ENCODE measurements at places on chromosomes 4 and X.

DNA sequence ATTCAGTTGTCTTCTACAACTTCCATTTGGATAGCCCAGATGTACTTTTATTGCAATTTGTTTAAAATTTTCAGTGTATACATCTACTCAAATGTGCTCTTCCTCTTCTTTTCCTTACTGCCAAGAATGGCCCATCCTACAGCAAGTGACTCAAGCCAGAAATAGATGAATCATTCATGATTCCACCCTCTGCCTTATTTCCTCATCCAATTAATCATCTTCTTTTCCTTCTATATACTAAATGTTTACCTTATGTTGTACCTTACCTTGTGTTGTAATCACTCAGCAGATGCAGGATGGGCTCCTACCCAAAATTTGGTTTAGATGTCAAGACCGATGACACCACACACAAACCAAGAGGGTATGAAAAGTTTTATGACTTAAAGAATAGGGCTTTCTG, 437.8 kb downstream of the GRXCR1 start:
- DNase-seq: no peak

DNA sequence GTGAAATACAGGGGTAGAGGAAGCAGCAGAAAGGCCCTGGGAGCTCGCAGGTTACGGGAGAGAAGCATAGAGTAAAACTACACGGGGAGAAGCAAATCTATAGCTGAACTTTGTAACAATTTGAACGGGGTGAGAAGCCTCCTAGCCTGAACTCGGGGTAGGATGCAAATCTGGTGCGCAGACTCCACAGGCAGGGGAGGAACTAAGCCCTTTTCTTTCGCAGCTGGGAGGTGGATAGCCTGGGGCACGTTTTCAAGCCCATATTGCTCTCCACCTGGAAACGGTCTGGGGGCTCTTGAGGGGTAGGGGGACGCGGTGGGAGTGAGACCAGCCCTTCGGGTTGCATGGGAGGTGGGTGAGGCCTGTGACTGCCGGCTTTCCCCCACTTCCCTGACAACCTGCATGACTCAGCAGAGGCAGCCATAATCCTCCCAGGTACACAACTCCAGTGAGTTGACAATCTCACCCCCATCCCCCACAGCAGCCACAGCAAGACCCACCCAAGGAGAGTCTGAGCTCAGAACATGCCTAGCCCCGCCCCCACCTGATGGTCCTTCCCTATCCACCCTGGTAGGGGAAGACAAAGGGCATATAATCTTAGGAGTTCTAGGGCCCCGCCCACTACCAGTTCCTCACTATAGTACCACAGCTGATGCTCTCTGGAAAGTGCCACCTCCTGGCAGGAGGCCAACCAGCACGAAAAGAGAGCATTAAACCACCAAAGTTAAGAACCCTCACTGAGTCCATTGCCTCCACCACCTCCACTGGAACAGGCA, 29.9 kb downstream of the SOWAHB start:
- no peak for DNase-seq

GRCh38 chr4:187491959-187492358, 503.6 kb upstream of the ZFP42 start:
- DNase-seq: no peak

DNA sequence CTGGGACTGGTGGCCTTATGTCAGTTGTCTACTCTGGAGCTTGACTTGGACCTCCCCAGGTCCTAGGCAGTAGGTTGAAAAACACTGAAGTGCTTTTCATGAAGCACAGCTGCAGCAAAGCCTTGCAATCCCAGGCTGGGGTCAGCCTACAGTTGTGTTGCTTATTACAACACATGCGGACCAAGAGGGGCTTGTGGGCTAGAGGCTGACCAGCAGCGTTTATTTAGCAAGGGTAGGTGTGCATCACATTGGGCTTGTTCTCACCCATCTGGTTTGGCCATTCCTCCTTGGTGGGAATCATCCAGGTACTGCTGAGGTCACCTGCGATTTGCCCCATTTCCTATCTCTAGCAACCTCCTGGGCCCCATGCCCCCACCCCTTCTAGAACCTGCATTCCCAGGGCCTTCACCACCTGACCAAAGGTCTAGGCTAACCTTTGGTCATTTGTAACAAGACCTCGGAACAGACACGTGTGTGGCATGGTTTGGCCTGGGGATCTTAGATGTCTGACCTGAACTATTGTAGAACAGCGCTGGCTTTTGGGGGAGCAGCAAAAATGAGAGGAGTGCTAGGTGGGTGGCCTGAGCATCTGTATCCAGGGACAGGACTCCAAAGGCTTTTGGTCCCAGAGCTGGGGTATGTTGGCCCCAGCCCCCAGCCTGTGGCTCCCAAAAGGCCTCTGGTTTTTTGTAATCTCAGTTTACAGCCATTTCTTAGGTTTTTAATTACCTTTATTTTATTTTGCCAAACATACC, 3.0 kb downstream of the RPL10 start:
- peak; percentile 44 for DNase-seq

GRCh38 chrX:12843668-12844279, 23.1 kb upstream of the TLR7 start:
- DNase-seq: peak; percentile 2

DNA sequence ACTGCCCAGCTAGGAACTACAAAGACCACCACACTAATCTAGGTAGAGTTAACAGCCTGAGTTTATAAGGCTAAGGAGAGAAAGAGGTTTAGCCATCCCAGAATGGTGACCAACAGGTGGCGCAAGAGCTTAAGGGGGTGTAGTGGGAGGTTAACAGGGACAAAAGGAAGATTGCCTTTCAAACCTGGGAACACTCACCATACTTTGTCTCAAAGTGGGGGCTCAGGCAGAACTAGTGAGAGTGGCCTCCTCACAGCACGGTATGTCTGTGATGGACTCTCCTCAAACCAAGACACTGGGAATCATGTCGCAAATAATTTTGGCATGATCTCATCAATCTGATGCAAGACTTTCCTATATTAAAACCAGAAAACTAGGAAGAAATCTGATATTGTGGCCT, 23.4 kb downstream of the CCNI start:
- peak; percentile 38 for DNase-seq

GRCh38 chr4:101357751-101358150, 10.4 kb upstream of the PPP3CA start:
- no peak for DNase-seq

DNA sequence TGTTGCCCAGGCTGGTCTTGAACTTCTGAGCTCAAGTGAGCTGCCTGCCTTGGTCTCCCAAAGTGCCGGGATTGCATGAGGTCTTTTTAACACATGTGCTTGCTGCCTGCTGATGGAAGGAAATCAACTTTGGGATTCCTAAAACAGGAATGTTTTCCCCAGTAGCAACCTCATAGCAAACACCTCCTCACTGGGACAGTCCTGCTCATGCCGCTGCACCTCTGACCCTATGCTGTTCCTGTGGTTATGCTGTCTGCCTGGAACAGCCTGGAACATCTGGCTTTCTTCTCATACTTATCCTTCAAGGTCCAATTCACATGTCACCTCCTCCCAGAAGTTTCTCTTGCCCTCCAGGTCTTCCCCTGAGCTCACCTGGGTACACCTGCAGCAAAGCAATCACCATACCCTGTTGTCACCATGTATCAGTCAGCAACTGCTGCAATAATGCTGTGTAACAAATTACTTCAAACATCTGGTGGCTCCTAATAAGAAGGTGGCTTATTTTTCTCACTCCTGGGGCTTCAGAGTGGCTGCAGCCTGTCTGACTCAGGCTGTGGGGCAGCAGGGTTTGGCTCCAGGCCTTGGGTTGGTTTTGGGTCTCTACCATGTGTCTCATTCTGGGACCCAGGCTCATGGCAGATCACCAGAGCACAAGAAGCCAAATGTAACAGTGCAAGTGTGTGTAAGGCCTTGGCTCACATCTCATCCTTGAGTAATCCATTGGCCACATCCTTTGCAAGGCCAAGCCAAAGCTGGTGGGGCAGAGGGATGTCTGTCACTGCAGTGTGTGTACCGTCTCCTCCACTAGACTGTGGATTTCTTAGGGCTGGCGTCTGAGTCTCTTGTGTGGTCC, 59.4 kb upstream of the SORCS2 start:
- DNase-seq: no peak

GRCh38 chr4:766152-766515, 59.8 kb downstream of the CPLX1 start:
- no peak for DNase-seq

DNA sequence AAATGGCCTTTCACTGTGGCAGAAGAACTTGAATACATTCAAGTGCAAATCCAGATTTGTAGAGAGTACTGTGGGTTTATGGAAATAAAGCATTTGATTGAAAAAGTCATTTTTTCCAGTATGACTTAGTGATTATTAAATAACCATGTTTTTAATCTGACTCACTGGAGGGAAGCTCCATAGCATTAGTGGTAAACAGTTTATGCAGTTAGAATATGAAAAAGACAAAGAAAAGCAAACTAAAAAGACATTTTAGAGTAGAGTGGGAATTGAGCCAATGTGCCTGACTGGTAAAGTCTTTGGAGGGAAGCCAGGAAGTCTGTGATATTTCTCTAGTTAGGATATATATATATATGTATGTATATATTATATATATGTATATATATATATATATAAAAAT, 53.4 kb downstream of the FAT4 start:
- DNase-seq: no peak

GRCh38 chr4:54400802-54401201, 171.7 kb downstream of the PDGFRA start:
- no peak for DNase-seq

GRCh38 chrX:77977518-77977917, 8.1 kb upstream of the PGAM4 start:
- no peak for DNase-seq

GRCh38 chr4:53306729-53307128, 59.1 kb downstream of the SCFD2 start:
- DNase-seq: no peak

- DNase-seq: no peak
Observed at GRCh38 chr4:177671387-177671786, 229.2 kb upstream of the AGA start.

- no peak for DNase-seq
Observed at GRCh38 chr4:24625091-24625490, 40.7 kb upstream of the DHX15 start.

DNA sequence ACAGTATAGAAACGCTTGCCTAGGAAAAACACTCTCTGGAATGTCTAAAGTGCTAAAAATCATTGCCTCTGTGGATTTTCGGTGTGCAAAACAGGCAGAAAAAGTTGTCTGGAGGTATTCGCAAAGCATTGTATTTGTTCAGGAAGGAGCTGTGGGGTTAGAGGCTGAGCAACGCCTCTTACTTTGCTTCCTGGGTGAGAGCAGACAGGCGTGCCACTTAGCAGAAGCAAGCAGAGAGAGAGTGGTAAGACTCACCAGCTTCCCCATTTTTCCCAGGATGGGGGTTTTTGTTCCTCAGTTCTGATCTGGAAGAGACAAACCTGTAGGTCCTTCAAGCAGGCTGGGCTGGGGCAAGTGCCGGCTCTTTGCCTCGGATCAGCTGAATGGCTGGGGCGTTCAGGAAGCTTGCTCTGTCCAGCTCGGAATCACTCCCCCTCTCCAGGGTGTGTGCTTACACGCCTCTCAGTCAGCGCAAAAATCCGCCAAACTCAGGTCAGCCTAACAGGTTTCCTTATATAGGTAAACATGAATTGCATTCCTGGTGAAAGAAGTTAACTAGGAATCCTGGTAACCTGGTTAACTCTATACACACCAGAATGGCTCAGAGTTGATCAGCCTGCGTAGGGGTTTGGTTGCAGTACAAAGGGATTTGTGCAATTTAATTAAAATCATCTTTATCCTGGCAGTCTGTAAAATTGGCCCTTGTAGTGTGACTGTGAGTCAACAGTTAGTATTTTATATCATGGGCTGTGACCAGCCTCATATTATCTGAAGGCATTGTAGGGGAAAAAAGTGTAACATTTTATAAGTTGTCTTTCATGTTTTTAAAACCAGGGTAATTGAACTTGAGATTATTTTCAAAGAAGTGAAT, 213.1 kb upstream of the MID1 start:
- DNase-seq: no peak

DNA sequence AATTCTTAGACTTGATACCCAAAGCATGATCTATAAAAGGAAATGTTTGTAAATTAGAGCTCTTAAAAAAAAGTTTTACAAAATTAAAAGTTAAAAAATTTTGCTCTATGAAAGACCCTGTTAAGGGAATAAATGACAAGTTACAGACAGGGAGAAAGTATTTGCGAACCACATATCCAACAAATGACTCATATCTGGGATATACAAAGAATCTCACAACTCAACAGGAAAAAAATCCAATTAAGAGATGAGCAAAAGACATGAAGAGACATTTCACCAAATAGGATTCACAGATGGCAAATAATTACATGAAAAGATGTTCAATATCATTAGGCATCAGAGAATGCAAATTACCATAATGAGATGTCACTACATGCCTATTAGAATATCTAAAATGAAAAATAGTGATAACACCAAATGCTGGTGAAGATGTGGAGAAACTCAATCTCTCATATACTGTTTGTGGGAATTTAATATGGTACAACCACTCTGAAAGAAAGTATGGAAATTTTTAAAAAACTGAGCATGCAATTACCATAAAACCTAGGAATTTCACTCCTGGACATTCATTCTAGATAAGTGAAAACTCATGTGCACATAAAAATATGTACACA, 100.8 kb upstream of the EOLA2 start:
- DNase-seq: no peak

DNA sequence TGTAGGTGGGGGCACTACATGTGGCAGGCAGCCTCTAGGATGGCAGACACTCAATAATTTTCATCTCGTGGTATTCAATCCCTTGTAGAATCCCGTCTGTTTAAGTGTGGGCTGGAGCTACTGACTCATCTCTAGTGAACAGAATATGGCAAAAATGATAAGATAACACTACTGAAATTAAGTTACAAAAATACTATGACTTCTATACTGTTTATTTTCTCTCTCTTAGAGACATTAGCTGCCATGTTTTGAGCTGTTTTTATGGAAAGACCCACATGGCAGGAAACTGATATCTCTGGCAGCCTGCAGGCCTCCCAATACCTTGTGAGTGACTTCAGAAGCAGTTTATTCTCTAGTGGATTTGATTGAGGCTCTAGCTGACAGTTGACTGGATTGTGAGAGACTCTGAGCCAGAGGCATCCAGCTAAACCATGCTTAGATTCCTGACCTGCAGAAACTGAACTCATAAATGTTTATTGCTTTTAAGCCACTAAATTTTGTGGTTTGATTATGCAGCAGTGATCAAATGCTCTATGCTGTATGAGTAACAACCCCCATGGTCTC, 298.8 kb upstream of the CTSO start:
- DNase-seq: no peak

DNA sequence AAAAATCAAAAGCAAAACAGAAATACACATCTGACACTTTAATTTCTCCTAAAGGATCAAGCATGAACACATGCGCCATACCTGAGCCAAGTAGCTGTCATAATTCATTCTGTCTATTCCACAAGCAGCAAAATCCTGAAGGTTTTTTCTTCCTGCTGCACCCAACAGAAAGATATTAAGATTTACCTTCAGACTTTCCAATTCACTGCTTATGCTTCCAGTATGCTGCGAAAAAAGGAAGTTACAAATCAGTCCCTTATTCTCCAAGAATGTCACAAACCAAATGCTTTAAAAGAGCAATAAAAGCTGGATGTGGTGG, 29.2 kb upstream of the FGFBP2 start:
- no peak for DNase-seq

- no peak for DNase-seq
Observed at GRCh38 chrX:130055899-130056298, 54.4 kb downstream of the ELF4 start.

GRCh38 chrX:147953976-147954375, 27.2 kb upstream of the FMR1NB start:
- no peak for DNase-seq

Data from activated CD4-positive, alpha-beta T cell treated with anti-CD3 and anti-CD28 coated beads, Interleukin-2, amount 50 U/mL, for 16 hours (primary cell).